ENCODE measurements at places on chromosomes 12 and 14.

GRCh38 chr12:26961803-26962202 is 23.5 kb downstream of the FGFR1OP2 start:
- DNase-seq: no peak

DNA sequence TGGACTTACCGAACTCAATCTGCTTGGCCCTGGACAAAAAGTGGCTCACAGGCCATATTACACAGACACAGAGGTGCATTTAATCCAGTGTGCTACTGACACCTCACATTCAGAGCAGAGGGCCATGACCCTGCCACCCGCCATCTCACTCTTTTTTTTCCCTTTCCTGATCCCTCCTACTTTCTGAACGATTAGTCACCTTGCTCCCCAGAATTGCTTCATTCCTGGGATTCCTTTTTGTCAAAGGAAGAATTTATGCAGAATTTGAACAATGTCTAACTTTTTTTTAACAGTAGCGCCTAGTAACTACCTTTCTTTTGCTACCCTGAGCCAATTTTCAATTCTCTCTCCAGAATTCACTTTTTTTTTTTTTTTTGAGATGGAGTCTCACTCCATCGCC is 4.6 kb downstream of the PKP2 start:
- DNase-seq: no peak

GRCh38 chr14:36065831-36066230 is 110.7 kb downstream of the PTCSC3 start:
- DNase-seq: no peak

DNA sequence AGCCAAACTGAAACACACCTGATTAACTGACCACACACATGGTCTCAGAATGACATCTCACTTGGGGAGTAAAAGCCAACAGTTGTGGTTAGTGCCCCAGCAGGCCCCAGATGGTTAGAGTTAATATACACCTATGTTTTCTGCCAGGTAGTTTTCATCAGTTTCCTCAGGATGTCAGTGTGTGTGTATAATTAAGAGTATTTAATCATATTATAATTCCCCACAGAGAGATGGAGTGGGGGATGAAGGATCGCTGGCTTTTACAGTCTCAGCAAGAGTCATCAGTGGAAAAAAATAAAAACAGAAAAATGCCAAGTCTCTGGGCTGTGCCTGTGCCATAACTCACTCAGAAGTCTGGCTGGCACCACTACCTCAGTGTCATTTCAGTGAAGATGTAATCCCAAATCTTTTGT is 412.5 kb downstream of the ZFP36L1 start:
- no peak for DNase-seq

- DNase-seq: no peak
Observed at GRCh38 chr14:23186913-23187654, 3.6 kb upstream of the SLC7A8 start.

DNA sequence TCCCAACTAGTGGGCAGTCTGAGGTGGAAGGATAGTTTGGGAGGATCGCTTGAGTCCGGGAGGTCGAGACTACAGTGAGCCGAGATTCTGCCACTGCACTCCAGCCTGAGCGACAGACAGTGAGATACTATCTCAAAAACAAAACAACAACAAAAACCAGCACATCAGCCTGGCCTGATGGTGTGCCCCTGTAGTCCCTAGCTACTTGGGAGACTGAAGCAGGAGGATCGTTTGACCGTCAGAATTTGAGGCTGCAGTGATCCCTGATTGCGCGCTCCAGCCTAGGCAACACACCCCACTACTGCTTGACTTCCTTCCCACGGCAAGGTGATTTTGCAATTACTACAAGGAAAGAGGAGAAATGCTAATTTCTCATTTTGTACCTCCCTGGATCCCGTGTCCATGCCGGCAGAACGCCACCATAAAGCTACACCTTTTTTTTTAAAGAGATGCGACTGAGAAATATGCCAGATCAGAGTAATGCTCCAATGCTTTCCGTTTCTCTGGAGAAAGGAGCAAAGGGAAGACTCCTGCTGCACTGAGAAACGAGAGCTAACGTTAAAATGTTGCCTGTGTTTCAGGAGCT is 672 bp upstream of the SCFD1 start:
- no peak for DNase-seq

GRCh38 chr12:111424793-111425251 is 19.1 kb downstream of the SH2B3 start:
- DNase-seq: no peak

DNA sequence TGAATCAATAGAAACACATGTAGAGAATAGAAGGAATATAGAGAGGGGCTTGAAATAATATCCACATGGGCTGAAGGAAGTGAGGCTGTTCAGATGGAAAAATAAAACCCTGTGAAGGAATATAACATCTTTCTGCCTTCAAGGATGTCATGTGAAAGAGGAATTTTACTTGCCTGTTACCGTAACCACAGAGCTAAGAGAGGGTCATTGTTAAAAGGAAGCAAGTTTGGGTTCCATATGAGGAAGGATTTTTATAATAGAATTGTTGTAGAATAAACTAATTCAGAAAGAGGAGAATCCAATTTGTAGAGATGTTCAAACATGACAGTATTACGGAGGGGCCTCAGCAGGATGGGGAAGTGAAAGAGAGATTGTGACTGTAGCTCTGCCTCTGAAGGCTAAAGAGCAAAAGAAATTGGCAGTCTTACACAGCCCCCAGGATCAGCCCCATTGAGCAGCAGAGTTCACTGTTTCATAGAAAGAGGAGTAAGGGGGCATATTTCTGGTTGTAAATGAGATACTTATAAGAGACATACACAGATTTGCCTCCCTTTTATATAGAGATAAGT is 41.8 kb upstream of the PTPRR start:
- no peak for DNase-seq

- DNase-seq: no peak
Observed at GRCh38 chr12:42104784-42105183, 39.9 kb downstream of the GXYLT1 start.
